Activated T-cell treated with anti-CD3 and anti-CD28 coated beads, Interleukin-2, amount 50 U/mL, for 24 hours (primary cell): ENCODE measurements at places on chromosomes 7 and 10.

DNA sequence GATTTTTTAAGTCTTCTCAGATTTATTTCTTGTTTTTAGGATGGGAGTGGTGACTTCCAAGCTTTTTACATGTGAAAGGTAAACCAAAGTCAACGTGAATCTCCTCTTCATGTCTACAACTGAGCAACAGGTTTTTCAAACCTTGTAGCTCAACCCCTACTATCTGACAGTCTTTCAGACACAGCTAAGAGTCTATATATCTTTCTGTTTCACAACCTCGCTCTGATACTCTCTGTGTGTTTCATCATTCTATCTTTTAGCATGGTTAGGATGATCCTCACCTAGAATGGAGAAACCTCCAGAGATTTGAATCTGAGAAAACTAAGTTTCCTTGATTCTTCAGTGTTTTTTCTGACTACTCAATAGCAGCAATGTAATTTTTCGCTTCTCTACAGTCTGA, 96.1 kb downstream of the EPDR1 start:
- DNase-seq: no peak

DNA sequence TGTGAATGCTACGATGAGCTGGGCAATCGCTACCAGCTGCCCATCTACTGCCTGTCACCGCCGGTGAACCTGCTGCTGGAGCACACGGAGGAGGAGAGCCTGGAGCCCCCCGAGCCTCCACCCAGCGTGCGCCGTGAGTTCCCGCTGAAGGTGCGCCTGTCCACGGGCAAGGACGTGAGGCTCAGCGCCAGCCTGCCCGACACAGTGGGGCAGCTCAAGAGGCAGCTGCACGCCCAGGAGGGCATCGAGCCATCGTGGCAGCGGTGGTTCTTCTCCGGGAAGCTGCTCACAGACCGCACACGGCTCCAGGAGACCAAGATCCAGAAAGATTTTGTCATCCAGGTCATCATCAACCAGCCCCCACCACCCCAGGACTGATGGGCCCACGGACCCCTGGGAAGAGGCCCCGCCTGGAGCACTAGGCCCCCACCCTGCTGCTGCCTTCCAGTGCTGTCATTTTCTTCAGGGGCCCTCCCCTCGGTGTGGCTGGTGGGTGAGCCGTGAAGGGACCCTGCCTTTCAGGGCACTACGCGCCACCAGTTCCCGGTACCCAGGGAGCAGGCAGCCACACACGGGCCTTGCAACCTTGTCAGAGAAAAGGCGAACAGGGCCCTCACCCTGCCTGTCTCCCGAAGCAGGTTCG, 2.3 kb upstream of the ANKRD2 start:
- no peak for DNase-seq

DNA sequence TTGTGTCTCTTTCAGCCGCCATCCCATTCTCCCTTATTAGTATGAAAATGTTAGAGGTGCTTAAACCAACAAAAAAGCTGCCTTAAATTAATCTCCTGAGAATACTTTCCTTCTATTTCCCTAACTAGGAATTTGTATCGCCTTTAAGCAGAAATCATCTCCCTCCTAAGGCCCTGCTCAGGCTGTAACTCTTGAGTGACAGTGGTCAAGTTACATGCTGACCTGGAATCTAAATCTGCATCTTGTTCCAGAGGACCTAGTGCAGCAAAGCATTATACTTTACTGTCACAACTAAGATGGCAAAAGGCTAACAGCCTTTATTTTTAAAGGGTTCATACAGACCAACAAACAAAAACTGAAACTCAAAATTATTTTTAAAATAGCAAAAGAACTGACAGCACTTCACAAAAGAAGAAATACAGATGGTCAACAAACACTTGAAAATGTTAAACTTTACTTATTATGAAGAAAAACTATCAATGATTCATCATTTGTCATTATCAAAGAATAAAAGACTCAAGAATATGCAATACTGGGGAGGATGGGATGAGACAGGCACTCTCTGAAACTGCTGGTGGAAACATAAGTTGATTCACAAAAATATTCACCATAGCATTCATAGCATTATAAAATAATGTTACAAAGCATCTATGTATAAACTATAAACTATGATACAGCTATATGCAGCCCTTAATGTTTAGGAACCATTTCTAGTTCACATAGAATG, 11.0 kb downstream of the CYREN start:
- no peak for DNase-seq

- DNase-seq: no peak
Measured at GRCh38 chr10:24929056-24929544, 23.3 kb downstream of the PRTFDC1 start.

GRCh38 chr10:72082856-72083789, 5.2 kb downstream of the SPOCK2 start:
- DNase-seq: no peak

- DNase-seq: peak; percentile 56
Measured at GRCh38 chr7:26156451-26157420, 4.7 kb downstream of the NFE2L3 start.
